ENCODE measurements at places on chromosomes 1 and 21.
A peak's percentile ranks its signal among the peaks of the same experiment; 100 is the strongest.

- DNase-seq = no peak
Measured at GRCh38 chr1:38129971-38130370, 83.4 kb upstream of the POU3F1 start.

- no peak for DNase-seq
Measured at GRCh38 chr1:115166531-115167091, 77.3 kb upstream of the TSPAN2 start.

DNA sequence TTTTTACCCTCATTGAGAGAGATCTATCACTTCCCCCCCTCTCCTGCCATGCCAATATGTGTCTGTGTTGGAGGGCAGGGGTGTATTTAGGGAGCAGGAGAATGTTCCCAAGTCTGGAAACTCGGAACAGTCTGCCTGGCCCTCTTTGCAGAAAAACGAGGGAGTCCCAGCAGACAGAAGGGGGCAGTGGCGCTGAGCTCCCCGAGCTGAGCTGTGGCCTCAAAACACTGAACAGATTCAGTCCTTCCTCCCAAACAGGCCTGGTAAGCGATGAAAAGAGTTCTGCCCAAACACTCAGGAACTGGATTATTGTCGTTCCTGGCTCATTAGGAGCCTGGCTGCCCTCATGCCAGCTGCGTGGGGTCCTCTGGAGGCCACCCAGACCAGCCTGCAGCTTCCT, 981 bp downstream of the CLDN14 start:
- no peak for DNase-seq

DNA sequence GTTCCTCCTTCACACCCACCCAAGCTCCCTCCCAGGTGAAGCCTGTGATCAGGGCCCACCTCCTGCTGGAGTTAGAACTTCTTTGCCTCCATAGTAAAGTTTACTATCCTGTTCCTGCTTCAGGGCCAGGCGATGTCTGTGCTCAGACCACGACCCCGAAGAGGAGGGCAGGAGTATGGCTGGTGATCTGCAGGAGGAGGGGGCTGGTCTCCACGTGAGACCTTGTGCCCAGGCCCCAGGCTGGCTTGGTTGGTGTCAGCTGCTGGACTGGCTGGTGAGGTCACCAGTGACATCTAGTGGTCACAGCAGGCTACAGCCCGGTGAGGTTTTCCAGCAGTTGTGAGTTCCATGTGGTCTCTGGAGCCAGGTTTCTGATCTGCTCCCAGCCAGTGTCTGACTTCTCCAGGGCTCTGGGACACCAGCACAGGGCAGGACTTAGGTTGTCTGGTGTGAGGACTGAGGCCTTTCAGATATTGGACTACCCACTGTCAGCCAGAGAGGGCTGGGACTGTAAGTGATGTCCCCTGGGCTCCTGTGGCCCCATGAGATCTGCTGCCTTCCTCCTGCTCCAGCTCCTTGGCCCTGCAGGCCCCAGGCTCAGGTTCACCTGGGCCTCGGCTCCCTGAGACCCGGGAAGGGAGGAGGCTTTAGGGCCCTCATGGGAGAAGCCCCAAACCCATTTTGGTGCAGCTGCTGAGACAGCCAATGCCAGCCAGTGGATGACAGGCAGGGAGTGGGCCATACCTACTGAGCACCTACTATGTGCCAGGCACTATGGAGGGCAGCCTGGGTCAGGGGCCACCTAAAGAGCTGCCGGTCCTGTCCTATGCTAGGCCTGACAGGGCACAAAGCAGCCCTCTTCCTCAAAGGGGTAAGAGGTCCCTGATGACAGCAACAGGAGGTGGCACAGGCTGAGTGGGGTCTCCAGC, 6.0 kb upstream of the UBL4B start:
- DNase-seq = peak; percentile 76

GRCh38 chr1:2046174-2046917, 3.9 kb upstream of the PRKCZ start:
- peak; percentile 65 for DNase-seq

DNA sequence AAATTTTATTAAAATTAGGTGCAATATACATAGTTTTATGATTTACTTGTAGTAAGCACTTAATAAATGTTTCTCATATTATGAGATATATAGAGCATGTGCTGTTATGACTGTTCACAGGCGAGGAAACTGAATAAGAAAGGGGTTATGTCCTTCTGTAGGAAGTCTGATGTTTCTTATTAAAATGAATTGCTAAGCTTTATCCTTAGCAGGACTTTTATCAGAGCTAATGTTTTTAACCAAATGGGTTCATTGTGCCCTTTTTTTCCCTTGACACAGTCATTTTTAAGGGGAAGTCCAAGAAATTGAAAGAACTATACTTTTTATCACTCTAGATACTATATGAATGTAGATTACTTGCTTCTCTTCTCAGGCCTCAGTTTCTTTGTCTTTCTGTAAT, 285.2 kb downstream of the PTPRC start:
- DNase-seq = no peak

- DNase-seq = no peak
Measured at GRCh38 chr1:223849352-223850254, 3.9 kb upstream of the TP53BP2 start.

- DNase-seq = peak; percentile 25
Measured at GRCh38 chr1:84152649-84153056, 8.6 kb downstream of the PRKACB start.

GRCh38 chr1:177411381-177411780, 240.6 kb downstream of the BRINP2 start:
- no peak for DNase-seq

DNA sequence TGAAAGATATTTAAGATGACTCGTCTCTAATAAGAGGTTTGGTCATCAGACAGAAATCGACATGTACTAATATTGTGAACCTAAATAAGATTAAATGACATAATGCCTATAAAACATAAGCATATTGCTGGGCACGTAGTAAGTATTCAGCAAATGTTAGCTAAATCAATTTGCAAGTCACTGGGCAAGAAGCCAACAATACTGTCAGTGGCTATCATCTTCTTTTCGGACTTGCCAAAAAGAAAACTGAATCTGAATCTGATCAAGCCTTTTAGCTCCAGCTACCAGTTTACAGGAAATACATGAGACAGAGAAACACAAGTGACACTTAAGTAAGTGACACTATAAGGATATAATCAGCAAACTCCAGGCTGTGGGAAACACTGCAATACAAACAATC, 46.0 kb downstream of the RPL5 start:
- no peak for DNase-seq

GRCh38 chr1:236882678-236883077, 87.6 kb downstream of the MTR start:
- no peak for DNase-seq

DNA sequence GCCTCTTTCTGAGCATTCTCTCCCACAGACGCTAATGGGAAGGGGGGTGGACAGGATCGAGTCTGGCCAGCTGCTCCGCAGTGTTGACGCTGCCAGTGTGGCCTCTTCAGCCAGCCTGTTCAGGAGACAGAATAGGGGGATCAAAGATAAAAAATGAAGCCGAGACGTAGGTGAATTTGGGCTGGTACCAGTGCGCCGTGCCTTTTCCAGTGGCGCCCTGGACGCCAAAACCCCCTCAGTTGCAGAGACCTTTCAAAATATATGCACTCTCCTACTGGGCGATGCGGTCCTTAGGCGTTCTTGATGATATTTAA, 1.1 kb downstream of the TTC3 start:
- no peak for DNase-seq

GRCh38 chr21:43338951-43339350, 88.0 kb downstream of the SIK1 start:
- no peak for DNase-seq

DNA sequence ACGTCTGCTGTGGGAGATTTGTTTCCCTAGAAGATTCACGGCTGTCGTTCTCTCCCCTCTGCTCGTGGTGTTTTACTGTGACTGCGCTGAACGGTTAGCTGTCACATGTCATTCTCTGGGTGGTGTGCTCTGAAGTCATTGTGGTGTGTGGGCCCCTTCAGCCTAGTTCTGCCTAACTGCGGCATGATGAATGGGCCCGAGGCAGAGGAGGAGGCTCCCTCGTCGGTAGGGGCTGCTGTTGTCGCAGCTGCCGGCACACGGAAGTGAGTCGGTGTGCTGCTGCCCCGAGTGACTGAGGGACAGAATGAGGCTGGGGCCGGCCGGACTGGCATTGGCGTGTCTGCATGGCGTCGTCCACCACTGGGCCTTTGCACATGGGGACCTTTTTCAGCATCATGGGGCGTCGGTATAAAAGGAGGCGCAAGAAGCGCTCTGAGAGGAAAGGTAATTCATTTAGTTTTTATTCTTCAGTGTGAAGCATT, 77.9 kb downstream of the ADARB1 start:
- DNase-seq = peak; percentile 82

DNA sequence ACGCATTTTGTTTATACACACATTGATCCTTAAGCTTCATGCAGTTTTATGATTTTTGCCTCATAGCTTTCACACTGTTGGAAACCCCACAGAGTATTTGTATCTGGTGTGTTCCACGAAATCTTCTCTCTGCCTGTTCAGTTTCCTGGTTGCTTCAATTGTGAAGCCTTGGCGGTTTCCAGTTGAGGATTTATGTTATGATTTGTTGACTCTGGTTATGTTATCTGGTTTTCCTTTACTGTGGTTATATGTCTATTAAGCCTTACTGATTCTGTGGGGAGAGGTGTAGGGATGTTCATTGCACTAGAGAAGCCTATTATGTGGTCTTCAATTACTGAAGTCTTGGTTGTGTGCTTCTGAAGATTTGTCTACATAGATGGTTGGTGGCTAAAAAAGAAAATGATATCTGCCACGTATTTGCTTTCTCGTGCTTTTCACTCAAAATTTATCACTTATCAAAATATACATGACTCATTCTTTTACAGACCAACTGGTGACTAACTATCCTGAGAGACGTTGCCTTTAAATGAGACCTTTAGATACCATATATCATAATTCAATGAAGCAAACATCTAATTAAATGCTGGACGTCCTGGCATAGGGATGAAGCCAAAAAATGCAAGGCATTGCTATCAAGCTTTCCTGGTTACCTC, 488.0 kb upstream of the B3GALT2 start:
- no peak for DNase-seq

DNA sequence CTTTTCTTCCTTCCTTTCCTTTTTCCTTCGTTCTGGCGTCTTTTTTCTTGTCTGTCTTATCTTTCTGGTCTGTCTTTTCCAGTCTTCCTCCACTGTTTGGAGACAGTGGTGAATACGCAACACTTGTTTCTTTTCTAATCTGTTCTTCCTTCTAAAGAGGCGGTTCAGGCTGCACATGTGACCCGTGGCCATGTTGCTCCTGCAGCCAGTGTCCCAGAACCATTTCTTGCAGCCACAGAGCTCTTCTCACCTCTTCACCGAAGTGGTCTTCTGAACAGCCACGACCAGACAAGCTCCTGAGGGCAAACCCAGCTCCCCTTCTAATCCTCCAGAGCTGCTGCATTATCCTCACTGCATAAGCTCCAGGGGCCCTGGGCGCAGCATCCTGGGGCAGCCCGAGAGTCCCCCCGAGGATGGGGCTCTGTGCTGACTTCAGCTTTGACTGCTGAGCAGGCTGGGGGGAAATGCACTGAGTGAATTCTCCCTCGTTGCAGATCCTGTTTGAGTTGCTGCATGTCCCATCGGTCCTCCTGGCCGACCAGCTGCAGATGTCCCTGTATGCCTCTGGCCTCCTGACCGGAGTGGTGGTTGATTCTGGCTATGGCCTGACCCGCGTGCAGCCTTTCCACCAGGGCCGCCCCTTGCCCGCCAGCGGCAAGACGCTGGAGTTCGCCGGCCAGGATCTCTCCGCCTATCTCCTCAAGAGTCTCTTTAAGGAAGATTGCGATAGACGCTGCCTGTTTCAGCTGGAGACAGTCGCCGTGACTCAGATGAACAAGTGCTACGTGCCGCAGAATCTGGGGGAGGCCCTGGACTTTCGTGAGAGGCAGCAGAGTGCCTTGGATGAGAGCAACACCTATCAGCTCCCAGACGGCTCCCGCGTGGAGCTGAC, 70.4 kb downstream of the ACTL8 start:
- DNase-seq = no peak

GRCh38 chr1:68210829-68211228, 21.5 kb downstream of the WLS start:
- no peak for DNase-seq

- DNase-seq = no peak
Measured at GRCh38 chr21:17921579-17922530, 102.7 kb upstream of the C21orf91 start.

DNA sequence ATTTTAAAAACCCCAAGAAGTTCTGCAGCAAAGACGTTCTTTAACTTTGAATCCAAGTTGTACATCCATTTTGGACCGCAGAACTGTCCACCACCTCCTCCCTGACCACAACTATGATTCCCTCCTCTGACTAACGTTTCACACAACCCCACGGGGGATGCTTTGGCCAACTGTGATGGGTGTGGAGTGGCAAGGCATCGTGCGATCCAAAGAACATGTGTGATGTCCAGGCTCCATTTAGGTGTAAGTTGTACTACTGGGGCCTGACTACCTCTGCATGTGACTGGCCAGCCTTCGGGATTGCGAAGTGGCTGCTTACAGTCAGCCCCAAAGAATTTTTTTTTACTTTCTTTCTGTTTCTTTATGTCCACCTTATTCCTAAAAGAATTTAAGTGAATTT, 6.7 kb downstream of the KCNJ15 start:
- DNase-seq = no peak

DNA sequence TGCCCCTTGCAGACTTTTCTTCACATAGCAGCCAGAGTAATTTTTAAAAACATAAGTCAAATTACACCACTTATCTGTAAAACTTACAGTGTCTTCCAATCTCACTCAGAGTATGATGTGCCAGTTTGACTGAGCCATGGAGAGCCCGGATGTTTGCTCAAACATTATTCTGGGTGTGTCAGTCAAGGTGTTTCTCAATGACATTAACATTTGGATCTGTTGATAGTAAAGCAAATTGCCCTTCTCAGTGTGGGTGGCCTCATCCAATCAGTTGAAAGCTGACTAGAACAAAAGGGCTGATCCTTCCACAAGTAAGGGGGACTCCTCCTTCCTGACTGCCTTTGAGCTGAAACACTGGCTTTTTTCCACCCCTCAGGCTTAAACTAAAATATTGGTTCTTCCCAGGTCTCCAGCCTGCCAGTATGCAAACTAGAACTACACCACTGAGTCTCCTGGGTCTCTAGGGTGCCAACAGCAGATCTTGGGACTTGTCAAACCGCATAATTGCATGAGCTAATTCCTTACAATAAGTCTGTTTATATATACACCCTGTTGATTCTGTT, 157.9 kb upstream of the CTTNBP2NL start:
- DNase-seq = no peak

GRCh38 chr1:43924516-43924915, 9.1 kb upstream of the ARTN start:
- DNase-seq = no peak

GRCh38 chr1:9473032-9473807, 66.0 kb upstream of the SLC25A33 start:
- no peak for DNase-seq

DNA sequence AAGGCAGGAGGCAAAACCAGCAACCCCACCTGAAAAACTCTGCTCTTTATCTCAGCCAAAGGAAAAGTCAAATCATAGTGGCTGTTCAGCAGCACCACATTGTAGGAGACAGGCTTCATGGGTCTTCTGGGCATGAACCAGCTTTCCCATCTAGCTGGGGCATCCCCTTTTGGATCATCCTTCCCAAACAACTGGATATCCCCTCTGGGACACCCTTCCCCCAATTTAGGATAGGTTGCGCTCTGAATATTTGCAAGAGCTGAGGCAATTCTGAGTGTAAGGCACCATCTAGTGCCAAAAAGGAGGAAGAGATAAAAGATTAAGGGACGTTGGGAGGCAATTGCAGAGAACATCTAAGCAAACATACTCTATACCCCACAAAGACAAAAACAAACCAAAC, 295.8 kb downstream of the MATN1 start:
- no peak for DNase-seq

- no peak for DNase-seq
Measured at GRCh38 chr1:91556556-91556955, 55.9 kb downstream of the CDC7 start.
